ENCODE measurements at places on chromosomes 12 and 14.

DNA sequence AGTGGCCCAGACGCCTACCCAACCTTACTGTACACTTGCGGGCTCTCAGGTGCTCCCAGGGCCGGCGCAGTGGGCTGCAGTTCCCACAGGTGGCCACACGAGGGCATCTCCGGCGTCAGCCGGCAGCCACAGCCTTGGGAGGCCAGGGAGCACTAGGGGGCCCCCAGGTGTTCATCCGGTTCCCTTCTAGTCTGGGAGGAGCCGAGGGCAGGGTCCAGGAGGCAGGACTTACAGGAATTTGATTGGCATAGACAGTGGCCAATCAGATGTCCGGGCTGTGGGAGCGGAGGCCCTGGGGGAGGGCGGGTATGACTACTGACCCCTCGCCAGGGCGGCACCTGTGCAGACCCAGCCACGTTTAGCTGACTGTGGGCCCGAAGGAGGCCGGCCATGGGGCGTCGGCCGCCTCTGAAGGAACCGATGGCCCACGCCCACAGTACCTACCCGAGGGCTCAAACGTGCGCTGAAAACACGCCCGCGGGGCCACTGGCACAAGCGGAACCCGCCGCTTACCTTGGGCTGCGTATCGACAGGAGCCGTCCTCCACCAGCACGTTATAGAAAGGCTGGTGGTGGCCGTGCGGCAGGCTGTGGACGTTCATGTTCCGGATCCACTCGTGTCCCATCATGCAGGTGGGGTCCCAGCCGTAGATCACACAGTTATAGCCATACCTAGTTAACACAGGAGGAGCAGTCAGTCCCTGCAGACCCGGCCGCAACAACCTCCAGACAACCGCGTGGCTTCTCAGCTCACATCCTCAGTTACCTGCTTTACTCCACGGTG, 34.8 kb downstream of the FBXO21 start:
- DNase-seq = no peak

DNA sequence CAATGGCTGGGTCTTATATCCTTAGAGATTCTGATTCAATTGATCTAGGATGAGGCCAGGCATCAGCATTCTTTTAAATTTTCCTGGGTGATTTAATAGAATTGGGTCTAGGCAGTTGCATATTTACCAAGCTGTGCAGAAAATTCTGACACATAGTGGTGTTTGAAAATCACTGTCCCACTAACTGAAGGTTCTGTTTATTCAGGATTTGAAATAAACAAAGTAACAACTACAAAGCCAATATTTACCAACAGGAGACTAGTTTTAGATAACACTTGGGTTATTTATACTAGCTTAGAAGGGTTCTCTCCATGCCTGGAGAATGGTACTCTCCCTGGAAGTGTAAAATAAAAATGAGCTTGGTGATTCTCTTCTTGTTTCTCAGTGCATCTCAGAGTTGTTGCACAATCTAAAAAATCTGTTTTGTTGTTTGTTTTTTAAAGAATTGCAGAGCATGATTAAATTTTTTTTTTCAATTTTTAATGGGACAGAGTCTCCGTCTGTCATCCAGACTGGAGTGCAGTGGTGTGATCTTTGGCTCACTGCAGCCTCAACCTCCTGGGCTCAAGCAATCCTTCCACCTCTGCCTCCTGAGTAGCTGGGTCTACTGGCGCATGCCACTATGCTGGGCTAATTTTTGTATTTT, 16.9 kb downstream of the BEST3 start:
- no peak for DNase-seq

- no peak for DNase-seq
These were observed 621.6 kb downstream of the CCER1 start for GRCh38 chr12:90333424-90333823.

GRCh38 chr12:20101046-20101445, 267.3 kb upstream of the PDE3A start:
- DNase-seq = no peak

GRCh38 chr12:31627456-31628054, 31.9 kb upstream of the ETFBKMT start:
- DNase-seq = no peak

DNA sequence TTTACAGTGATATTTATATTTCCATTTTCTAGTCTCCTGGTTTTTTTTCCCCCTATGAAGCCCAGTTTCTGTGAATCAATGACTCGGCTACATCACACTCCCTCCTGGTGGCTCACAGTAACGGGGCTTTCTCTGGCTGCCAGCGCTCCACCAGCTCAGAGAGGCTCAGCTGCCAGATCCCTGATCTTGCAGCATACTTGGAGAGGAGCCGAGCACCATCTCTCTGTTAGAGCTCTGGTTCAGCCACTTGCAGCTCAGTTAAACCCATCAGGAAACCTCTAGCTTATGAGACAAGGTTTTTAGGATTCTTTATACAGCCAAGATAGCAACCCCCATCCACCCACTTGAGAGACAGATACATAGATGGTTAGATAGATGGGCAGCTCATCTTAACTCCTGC, 74.6 kb downstream of the CIT start:
- DNase-seq = peak; percentile 53

GRCh38 chr12:123388951-123389559, 5.1 kb downstream of the KMT5A start:
- DNase-seq = no peak

- DNase-seq = no peak
These were observed 1.6 kb downstream of the SIX4 start for GRCh38 chr14:60722357-60723115.

- no peak for DNase-seq
These were observed 3.7 kb upstream of the IGF1 start for GRCh38 chr12:102484017-102484416.

GRCh38 chr12:117069926-117070900, 29.0 kb downstream of the TESC start:
- DNase-seq = no peak

GRCh38 chr12:58712976-58713375, 207.3 kb downstream of the LRIG3 start:
- DNase-seq = no peak

GRCh38 chr12:22683131-22683530, 58.2 kb downstream of the ETNK1 start:
- no peak for DNase-seq

DNA sequence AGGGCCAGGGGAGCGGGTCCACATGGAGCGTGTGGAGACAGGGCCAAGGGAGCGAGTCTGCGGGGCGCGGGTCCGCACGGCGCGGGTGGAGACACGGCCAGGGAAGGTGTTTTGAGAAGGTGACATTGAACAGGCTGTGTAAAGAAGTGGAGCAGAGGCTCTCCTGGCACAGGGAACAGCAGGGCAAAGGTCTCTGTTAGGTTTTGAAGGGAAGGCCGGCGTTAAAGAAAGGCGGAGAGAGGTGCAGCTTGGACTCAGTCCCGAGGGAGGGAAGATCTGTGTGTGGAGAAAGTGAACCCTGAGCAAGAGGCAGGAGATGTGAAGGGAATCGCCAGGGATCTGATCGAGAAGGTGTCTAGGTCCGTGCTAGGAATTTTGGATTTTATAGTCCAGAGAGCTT, 1.8 kb downstream of the PXMP2 start:
- DNase-seq = no peak

DNA sequence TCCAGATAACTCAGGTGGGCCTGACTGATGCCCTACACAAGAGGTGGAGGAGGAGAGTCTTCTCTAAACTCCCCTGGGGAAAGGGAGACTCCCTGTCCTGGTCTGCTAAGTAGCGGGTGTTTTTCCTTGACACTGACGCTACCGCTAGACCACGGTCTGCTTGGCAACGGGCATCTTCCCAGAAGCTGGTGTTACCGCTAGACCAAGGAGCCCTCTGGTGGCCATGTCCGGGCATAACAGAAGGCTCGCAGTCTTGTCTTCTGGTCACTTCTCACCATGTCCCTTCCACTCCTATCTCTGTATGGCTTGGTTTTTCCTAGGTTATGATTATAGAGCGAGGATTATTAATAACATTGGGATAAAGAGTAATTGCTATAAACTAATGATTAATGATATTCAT, 965.5 kb downstream of the TMEM121 start:
- no peak for DNase-seq

DNA sequence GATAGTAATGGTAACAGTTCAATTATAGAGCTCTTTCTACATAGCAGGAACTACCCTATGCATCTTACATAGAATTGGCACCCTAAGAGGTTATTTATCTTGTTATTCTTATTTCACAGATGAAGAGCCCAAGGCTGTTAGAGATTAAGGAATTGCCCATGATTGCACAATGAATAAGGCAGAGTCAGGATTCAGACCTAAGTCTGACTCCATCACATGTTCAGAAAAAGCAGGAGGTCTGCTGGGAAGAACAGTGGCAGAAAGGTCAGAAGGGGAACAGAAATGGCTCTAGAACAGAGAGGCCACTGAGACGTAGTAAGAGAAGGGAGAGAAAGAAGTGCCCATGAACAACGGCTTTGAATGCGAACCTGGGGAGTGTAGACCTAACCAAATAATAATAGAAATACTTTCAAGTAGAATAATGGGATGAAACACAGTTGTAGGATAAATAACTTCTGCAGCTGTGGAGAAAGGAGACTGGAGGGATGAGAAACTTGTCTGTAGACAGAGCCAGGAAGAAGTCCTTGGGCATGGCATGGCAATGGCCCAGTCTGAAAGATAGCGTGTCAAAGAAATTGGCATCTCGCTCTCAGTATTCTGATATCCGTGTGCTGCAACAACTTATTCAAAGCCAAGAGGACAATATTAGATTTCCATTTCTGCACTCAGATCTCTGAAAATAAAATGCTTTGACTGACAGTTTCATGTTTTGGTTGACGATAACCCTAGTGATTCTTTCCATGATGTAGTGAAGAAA, 17.6 kb downstream of the MYBPC1 start:
- DNase-seq = no peak

DNA sequence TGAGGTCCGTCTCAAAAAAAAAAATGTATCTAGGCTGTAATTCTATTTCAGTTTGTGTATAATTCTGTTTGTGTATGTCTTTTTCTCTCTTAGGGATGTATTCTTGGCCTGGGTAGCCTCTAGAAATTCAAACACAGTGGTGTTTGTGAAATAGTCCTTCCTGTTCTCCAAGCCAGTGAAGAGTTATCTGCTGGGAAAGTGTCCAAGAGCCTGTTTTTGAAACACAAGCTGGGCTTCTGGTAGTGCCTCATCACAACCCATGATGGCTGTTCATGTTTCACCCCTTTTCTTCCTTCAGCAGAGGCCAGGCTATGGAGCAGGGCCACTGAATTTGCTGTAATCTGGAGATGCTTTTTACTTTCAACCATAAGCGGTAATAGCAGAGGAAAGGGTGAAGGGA, 14.7 kb downstream of the METTL3 start:
- DNase-seq = no peak

DNA sequence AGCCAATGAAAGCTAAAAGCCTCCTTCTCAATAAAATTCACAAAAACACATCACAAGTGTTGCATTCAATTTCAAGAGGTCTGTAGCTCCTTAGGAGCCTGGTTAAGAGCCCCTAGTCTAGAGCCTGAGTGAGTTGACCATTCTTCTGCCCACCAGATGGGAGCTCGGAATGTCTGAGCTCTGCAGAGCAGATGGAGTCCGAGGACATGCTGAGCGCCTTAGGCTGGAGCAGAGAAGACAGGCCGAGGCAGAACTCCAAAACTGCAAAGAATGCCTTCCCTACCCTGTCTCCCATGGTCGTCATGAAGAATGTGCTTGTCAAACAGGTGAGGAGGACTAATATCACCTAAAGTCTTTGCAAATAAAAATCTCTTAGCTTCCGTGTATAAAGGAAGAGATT, 11.6 kb downstream of the CIPC start:
- no peak for DNase-seq

DNA sequence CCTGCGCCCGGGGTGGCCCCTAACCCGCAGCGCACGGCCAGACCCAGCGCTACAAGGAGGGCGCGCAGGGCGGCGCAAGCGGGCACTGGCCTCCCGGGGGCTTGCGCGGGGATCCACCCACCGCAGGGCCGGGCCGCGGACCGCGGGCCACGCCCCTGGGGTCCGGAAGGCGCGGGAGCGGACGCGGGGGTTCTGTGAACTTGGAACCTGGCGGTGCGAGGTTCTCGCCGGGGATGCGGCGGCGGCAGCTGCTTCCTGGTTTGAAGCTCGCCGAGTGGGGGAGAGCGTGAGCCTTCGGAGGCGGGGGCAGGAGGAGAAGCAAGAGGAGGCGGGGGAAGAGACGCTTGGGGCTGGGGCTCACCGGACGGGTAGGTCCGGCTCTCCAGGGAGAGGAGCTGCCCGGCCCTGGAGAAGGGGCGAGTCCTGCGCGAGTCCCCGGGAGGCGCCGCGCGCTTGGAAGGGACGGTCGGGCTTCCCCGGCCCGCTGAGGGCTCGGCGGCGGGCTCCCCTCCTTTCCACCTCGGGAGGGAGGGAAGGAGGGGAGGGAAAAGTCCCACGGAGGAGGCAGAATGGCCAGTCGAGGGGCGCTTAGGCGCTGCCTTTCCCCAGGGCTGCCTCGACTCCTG, at the start of gene PRKCH:
PRKCH (plus strand) TSS at position 195 of the 626 bp plus-strand sequence. CDS start 523 bp downstream, outside the sequence.
- DNase-seq = no peak

- DNase-seq = no peak
These were observed 14.7 kb downstream of the TMEM119 start for GRCh38 chr12:108582978-108583770.

GRCh38 chr14:71597955-71598660, 334.1 kb upstream of the RGS6 start:
- no peak for DNase-seq

GRCh38 chr14:77033622-77034589, 5.4 kb upstream of the IRF2BPL start:
- no peak for DNase-seq

GRCh38 chr14:92973798-92974372, 50.9 kb downstream of the CHGA start:
- no peak for DNase-seq

DNA sequence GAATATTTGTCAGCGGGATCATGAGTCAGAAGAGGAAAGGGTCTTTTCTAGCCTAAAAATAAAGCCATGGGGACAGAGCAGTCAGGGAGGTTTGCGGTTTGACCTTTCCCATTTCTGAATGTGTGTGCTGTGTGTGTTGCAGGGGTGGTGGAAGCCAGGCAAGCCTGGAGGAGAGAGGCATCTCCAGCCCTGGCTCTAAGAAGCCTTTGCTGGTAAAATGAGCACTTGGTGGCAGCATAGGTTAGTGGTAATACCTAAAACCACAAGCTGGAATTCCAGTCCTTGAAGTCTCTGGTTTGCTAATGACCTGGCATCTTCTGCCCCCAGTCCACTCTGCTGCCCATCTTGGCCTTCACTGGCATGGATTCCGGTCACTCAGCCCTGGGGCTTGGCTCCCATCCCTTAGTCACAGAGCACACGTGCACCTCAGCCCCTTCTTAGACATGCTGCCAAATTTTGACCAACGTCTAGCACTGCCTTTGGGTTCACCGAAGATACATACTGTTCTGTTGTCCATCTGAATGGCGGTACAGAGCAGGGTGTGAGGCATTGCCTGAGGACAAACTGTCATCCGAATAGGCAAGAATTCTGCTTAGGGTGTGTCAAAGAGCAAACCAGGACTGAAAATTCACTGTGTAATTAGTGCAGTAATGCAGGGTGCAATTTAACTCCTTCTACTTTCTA, 52.7 kb downstream of the KCNA5 start:
- DNase-seq = peak; percentile 51

GRCh38 chr12:109523504-109523903, 46.1 kb downstream of the UBE3B start:
- DNase-seq = no peak
